ENCODE measurements at places on chromosomes 6 and 20.

DNA sequence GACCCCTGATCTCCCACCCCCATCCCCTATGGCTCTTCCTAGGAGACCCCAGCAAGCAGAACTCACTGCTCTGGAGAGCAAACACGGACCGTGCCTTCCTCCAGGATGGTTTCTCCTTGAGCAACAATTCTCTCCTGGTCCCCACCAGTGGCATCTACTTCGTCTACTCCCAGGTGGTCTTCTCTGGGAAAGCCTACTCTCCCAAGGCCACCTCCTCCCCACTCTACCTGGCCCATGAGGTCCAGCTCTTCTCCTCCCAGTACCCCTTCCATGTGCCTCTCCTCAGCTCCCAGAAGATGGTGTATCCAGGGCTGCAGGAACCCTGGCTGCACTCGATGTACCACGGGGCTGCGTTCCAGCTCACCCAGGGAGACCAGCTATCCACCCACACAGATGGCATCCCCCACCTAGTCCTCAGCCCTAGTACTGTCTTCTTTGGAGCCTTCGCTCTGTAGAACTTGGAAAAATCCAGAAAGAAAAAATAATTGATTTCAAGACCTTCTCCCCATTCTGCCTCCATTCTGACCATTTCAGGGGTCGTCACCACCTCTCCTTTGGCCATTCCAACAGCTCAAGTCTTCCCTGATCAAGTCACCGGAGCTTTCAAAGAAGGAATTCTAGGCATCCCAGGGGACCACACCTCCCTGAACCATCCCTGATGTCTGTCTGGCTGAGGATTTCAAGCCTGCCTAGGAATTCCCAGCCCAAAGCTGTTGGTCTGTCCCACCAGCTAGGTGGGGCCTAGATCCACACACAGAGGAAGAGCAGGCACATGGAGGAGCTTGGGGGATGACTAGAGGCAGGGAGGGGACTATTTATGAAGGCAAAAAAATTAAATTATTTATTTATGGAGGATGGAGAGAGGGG is 1.4 kb downstream of the LTA start:
- no peak for DNase-seq

- DNase-seq: peak; percentile 47
Observed at GRCh38 chr20:44388466-44389023, 33.0 kb downstream of the HNF4A start.

GRCh38 chr6:39342692-39343395 is 20.3 kb upstream of the KCNK16 start:
- no peak for DNase-seq

DNA sequence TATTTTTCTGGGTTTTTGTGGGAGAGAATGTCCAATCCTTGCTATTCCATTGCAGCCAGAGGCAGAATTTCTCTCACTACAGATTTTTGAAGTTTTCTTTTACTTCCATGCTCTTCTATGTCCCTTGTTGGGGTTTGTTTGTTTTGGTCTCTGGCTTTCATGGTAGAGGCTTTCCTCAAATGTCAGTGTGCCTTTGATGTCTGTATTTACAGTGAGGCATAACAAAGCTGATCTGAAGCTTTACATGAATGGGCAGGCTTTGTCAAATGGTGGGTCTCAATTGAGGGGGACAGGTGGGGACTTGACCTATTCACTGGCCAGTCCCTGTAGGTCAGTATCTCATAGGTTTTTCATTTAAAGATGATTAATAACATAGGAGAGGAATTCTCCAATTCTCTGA is 8.6 kb upstream of the CARMIL1 start:
- DNase-seq: no peak

- DNase-seq: no peak
Observed at GRCh38 chr6:54710456-54710855, 136.1 kb upstream of the FAM83B start.

GRCh38 chr6:55319961-55320695 is 7.1 kb upstream of the GFRAL start:
- no peak for DNase-seq

DNA sequence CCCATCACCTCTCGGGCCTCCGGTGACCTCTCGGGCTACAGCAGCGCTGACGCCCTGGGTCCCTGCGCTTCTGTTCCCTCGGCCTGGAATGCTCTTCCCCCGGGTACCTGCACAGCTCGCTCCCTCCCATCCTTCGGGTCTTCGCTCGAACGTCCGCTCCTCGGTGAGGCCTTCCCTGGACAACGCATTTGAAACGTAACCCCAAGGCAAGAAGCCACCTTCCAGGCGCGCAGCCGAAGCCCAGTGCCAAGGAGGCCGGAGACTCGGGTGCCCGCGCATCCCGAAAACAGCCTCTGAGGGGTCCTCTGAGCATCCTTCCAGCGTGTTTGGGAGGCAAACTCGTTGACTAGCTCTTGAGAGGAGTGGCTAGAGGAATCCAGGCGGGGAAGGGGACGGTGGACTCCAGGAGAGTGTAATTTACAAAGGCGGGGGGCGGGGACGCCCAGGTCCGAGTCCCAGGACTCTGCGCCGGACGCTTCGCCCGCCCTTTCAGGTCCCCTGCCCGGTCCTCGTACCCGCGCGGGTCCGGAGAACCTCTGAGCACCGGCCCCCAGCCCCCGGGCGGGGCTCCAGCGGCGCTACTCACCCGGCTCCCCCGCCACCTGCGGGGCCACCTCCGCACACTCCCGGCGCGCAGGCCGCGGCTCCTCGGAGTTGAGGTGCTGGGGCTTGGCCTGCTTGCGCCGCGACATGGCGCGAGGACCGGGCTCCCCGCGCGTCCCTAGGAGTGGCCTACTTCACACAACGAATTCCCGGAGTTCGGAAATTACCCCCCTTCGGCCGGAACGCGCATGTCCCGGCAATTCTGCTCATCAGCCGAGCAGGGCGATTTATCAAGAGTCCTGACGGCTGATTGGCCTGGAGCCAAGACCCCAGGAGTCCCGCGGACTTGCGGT is 86.8 kb downstream of the ZFP64 start:
- DNase-seq: no peak

DNA sequence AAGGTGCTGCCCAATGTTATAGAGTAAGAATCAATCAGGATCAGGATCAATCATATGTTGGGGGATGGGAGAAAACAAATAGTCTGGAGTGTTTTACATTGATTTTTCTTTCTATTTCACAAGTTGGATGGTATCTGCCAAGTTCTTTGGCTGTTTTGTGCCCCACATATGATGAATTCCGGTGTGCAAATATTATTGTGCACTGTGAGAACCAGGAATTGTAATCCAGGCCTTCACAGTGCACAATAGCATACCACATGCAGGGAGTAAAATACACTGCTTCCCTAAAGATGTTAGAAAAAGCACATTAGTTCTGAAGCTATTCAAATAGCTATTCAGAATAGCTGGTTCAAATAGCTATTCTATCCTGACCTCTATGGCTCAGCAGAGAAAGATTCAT is 133.7 kb downstream of the LCA5 start:
- DNase-seq: no peak

DNA sequence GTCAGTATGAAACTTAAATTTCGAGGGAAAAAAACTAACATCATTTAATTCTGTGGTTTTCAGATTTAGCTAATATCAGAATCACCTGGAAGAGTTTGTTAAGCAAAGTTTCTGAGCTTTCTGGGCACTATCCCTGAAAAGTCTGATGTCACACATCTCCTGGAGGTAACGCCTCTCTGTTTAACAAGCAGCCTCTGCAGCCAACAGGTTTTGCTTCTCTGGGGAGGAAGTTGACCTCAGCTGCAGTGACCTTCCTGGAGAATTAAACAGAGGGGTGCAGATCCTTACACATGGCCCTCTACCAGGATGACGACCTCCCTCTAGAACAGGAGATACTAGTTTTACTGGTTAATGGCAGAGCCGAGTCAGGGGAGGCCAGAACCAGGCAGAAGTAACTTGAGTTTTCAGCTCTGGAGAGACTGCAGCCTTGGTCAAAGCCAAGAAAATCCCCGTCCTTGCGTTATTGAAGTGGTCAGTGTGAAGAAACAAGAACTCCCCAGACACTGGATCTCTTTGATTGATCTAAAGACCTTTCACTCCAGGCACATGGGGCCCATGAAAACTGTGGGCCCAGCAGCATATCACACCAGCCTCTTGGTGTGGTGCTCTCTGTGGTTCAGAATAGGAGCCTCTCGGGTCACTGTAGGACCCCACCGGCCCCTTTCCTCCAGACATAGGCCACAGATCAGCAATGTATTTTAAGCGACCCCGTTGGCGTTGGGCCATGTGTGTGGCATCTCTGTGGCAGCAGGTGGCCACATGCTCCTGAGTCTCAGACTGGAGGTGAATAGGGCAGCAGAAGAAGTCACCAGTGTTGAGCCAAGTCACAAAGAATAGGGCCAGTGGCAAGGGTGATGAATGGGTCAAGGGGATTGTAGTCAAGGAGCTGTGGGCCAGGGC is 33.4 kb upstream of the CCR6 start:
- no peak for DNase-seq
